Renal pelvis (tissue), 12 donors: ENCODE measurements at places on chromosomes 3 and 15. TPM values are rescaled to one million over a fixed set of nuclear protein-coding genes. Genes with fewer than 3 reads are reported as not detected.
A peak's percentile ranks its signal among the peaks of the same experiment; 100 is the strongest.

The SLC41A3 gene
- 78.5 TPM for polyA plus RNA-seq

The BHLHE40 gene
- polyA plus RNA-seq, result 24.2 TPM

The SNX4 gene
- polyA plus RNA-seq, result 64.0 TPM

The CPOX gene
- 23.3 TPM for polyA plus RNA-seq

The EPB42 gene
- 1.1 TPM for polyA plus RNA-seq

The ADAMTSL3 gene
- 2.4 TPM for polyA plus RNA-seq

The MDFIC2 gene
- not detected for polyA plus RNA-seq

The THRB gene
- 35.9 TPM for polyA plus RNA-seq

The COLQ gene
- polyA plus RNA-seq, result 4.0 TPM

GRCh38 chr15:99250001-99250400 lies 620 bp upstream of the TTC23 start:
- no peak for DNase-seq

GRCh38 chr15:24823473-24823872 lies 131.3 kb upstream of the SNRPN start:
- DNase-seq, result peak; percentile 1

GRCh38 chr15:48147358-48147757 lies 26.6 kb downstream of the SLC24A5 start:
- DNase-seq, result no peak

DNA sequence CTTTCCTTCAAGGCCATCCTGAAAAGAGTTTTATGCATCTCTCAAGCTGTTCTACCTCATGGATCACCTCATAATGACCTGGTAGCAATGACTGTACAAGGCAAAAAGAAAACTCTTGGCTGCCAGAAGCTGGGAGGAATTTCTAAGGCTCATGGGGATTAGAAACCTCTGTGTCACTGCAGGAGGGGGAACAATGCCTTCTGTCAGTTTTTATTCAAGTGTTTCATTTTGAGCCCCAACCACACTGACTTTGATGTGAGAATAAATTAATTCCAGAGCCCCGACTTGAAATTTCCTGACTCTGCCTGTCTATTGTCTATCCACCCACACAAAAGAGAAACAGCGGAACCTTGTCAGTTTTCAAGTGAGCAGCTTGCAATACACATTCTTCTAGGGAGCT lies 58.7 kb upstream of the MRPL3 start:
- DNase-seq, result peak; percentile 14

DNA sequence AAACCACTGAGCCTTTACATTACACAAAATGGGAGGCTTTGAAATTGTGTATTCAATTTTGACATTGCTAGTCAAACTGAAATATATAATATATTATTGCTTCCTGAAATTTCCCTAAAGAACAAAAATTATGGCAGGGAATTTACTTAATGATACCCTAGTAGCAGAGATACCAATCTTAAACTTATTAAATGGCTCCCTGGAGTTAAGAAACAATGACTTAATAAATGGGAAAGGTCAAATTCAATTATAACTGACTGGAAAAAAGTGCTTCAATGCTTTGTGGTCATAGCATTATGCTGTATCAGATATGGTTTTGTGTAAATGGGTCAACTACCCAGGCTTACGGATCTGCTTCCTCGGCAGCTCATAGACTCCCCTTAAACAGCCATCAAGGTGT lies 244.1 kb downstream of the CNTN3 start:
- DNase-seq, result no peak

DNA sequence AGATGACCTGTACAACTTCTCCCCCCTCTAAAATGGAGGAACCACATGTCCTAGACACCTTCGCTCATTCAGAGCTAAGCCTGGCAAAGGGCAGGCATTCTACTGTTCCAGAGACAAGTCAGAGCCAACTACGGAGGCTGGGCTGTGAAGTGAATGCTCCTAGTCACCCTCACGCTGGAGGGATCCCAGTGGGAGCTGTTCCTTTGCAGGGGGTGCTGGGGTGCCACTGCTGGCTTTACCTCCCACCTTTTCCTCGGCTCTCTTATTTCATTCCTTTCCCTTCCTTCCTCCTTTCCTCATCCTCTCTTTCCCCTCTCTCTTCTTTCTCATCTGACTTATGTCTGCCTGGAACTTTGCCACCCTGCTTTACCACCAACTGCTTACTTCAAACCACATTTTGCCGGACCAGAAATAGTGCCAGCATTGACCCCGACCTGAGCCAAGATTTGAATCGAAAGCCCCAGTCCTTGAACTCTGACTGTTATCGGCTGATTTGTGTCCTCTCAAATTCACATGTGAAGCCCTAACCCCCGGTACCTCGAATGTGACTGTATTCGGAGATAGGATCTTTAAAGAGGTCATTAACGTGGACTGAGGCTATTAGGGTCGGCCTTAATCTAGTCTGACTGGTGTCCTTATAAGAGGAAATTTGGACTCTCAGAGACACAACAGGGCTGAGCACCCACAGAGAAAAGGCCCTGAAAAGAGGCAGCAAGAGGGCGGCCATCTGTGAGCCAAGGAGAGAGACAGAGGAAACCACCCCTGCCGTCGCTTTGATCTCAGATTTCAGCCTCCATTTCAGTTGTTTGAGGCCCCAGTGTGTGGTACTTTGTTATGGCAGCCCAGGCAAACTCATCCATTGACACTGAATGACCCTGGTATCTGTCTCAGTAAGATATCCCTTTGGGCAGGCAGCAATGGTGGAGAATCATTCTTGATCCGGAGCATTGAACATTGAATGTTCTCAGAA lies 31.3 kb upstream of the TBC1D21 start:
- DNase-seq, result no peak

DNA sequence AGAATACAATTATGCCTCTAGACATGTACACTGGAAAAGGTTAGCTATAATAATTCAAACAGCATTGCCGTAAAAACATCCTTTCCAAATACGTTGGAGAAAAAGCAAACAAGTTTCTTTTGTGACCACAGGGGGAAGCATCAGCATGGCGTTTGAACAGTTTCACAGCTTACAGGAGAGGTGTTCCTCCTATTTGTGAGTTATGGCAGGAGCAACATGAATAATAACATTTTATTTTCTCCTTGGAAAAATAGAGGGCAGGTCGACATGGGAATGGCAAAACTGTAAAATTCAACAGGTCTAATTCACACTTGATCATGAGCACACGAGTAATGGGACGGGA lies 39.7 kb upstream of the GADL1 start:
- peak; percentile 39 for DNase-seq

- no peak for DNase-seq
Measured at GRCh38 chr15:89002281-89002761, 85.9 kb upstream of the ABHD2 start.

GRCh38 chr3:195879416-195880036 lies 28.8 kb downstream of the TNK2 start:
- no peak for DNase-seq

DNA sequence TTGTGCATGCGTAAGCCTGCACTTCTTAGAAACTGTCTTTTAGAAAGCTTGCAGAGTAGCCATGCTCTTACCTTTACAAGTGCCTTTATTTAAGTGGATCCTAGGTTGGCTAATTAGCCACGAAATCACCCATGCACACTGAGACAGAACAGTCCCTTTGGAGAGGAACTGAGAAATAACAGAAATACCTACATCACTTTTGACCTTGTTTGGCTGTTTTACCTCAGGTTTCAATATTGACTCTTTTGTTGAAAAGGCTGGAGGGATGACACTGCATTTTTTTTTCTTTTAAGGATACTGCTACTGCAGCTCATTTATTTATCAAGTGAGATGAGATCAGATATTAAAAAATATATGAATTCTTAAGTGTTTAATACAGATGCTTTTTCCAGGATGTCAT lies 155.6 kb upstream of the GOLIM4 start:
- DNase-seq, result no peak

DNA sequence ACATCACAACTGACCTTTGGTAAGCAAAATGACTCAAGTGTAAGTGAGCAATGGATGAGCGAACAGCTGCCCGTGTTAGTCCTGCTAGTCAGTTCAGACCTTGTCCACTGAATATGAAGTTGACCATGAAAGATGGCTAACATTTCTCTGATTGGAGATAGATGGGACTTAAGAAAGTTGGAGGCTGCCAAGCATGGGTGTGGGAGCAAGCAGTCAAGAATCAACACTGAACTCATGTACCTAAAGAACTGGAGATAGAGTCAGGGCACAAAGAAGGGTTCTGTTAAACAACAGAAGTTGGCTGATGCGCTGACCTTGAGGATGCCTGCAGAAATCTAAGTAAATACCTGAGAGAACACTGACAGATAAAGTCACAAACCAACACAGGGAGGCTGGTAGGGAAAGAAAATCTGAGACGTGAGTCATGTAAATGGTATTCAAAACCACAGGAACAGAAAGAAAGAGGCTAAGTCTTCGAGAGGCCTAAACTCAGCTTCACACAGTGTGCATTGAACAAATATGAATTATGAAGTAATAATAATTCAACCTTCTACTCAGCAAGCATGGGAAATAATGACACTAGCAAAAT lies 30.7 kb upstream of the ANPEP start:
- no peak for DNase-seq

GRCh38 chr3:56131974-56132590 lies 336.2 kb downstream of the ERC2 start:
- DNase-seq, result no peak

- DNase-seq, result peak; percentile 37
Measured at GRCh38 chr3:5226783-5227182, 39.3 kb downstream of the EDEM1 start.

- no peak for DNase-seq
Measured at GRCh38 chr15:74443100-74443909, 9.5 kb upstream of the SEMA7A start.

GRCh38 chr3:72036899-72037298 lies 252.0 kb upstream of the PROK2 start:
- no peak for DNase-seq

- DNase-seq, result no peak
Measured at GRCh38 chr3:41198526-41198925, 779 bp upstream of the CTNNB1 start.

- no peak for DNase-seq
Measured at GRCh38 chr3:52570076-52570475, 33.7 kb downstream of the UQCC5 start.

- DNase-seq, result no peak
Measured at GRCh38 chr3:141335531-141336061, 32.7 kb upstream of the ZBTB38 start.

DNA sequence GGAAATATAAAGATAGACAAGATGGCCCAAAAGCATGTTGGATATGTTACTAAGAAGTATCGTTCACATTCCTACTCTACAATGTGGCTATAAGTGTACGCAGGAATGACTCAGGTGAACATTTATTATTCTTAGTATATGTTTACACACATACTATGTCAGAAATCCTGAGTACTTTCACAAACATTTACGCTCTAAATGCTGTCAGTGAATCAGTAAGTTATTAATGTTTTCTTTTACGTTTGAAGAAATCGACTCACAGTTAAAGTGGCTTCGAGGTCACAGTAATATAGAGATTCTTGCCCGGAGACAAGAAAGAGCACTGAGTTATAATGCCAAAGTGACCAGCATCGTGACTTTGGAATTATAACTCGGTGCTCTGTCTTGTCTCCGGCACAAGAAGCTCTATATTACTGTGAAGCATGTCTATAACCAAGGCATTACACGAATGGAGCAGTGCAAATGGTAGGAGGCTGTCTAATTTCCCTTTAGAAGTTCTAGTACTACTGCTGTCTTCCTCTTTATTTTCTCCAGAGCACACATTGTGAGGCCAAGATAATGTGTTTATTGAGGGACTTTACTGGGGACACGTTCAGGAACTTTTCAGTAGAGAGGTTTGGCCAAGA lies 61.8 kb upstream of the P3H2 start:
- no peak for DNase-seq

GRCh38 chr3:158152186-158152585 lies 42.3 kb downstream of the RSRC1 start:
- no peak for DNase-seq
